ENCODE measurements at places on chromosomes 6 and 20.
A peak's percentile ranks its signal among the peaks of the same experiment; 100 is the strongest.

GRCh38 chr6:112349958-112350357 is 2.8 kb downstream of the RFPL4B start:
- DNase-seq: no peak

DNA sequence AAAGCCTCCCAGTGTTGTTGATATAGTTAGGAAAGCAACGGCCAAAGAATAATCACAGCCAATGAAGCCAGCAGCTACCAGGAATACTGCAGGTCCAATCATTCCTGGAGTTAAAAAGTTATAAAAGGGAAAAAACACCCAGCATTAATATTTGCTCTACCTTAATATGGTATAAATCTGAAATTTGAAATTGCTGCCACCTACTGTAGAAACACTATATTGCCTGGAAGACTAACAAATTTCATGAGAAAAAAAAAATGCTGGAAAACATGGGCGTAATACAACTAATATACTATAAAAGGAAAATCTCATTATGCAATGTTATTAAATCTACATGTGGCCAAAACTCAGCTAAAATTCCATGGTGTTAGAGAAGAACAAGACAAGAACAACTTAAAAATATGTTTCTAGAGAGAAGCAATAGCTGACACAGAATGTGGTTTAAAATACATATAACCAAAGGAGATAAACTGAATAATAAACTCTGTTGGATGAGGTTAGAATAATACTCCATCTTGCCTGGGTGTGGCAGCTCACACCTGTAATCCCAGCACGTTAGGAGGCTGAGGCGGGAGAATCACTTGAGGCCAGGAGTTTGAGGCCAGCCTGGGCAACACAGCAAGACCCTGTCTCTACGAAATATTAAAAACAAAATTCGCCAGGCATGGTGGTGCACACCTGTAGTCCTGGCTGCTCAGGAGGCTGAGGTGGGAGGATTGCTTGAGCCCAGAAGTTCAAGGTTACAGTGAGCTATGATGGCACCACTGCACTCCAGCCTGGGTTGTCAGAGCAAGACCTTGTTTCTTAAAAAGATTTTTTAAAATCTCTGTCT is 43.1 kb downstream of the SLC17A5 start:
- DNase-seq: peak; percentile 26

- no peak for DNase-seq
Measured at GRCh38 chr20:41018153-41018552, 10.5 kb upstream of the TOP1 start.

GRCh38 chr6:92468066-92468465 is 951.3 kb downstream of the EPHA7 start:
- no peak for DNase-seq

- DNase-seq: no peak
Measured at GRCh38 chr6:167980911-167981580, 16.4 kb upstream of the KIF25 start.

DNA sequence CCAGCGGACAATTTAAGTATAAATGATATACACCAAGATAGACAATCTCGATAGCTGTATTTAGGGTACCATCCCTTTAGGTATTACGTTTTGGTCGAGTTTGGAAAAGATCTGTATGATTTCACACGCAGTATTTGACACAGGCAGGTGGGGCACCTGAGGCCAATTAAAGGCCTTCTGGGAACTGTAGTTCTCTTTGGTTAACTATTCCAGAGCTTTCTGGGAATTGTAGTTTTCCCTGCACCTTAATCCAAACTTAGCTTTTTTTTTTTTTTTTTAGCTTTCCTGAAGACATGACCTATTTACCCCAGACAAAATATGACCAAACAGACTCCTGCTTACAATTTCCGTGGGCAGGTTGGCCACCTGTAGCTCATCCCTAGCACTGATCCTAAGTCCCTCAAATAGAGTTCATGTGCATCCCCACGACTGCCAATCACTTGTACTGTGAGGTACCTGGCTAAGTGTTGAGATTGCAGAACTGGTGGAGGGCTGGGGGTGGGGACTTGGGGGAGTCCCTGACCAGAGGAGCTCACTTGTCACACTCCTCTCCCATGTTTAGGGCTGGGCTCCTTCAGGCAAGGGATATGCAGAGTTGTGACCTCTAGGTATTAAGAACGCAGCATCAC is 999 bp upstream of the EHMT2 start:
- no peak for DNase-seq

GRCh38 chr6:38996676-38997075 is 51.9 kb upstream of the GLP1R start:
- no peak for DNase-seq

DNA sequence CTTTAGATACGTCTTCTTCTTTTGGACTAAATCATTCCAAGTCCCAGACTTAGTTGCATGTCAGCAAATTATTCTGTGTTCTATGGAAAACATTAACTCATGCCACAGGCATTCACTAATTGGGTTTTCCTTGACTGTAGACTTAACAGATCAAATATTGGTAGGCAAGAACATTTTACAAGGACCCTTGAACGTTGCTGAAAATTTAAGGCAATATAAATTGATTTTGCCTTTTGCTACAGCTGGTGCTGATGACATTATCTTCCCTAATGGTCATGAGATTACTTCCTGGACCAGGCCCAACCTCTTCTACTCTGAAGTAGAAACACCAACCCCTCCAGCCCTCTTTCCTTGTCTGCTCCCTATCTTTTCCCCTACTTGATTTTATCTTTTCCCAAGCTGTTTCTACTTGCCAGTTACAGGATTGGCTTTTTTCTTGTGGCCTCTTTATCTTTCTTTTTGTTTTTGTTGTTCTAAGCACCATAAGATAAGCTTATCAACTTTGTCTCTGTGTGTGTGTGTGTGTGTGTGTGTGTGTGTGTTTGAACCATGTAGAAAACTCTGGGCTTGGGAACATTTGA is 514.0 kb upstream of the SOX4 start:
- DNase-seq: peak; percentile 28

- no peak for DNase-seq
Measured at GRCh38 chr6:110621061-110621460, 144.6 kb upstream of the SLC22A16 start.

DNA sequence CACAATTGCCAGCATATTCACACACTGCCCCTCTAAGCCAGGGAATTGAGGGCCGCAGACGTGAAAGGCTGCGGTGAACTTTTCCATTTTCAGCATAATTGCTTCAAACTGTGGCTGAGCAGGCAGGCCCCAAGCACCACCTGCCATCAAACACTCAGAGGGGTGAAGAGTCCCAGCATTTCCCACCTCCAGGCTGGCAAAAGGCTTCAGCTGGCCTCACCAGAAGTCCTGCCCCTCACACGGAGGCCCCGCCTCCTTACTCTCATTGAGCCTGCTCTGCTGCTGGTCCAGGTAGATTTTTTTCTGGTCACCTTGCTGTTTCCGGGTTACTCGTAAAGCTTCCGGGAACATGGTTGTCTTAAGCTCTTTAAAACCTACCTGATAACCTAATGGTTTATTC is 52.0 kb upstream of the PRELID3B start:
- no peak for DNase-seq

DNA sequence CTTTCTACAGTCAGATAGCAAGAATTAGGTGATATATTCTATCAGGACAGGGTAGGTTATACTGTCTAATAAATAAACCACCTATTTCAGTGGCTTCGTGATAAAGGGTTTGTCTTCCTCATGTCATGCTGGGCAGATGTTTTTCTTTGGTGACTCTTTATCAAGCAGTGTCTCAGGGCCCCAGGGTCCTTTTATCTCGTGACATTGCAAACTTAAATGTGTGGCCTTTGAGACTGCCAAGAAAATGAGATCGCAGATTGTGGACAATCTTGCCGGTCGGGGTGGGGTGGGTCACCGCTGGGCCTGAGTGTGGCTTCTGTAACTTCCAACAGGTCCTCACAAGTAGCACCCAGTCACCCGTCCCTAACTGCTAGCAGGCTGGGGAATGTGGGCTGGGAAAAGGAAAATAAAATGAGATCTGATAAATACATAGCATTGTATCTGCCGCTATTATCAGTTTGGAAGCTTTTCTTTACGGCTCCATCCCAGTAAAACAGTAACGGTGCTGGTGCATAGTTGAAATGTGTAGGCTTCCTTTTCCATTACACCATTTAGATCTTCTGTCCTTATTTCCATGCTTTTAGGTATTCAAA is 50.5 kb upstream of the BMP6 start:
- DNase-seq: no peak

DNA sequence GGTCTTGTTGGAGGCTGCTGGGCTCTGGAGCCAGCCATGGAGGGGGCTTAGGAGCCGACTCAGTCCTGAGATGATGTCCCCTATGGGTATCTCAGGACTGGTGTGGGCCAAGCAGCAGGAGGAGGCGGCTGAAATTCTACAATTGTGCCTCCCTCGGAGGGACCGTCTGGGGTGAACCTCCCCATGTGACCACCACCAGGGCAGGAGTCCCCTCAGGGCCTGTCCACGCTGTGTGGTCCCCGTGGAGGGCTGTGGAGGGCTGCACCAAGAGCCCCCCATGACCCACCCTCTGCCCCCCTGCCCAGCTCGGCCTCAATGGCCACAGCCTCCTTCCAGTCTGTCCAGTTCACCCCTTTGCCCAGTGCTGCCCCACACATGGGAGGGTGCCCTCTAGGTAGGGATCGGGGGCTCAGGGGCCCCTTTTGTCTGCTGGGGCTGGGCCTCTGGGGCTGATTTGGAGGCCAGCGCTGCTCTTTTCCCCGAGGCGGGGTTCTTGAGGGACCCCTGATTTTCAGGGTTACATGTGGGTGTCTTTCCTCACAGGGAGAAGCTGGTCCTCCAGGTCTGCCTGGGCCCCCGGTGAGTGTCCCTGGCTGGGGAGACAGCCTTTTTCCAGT is 1.2 kb downstream of the COL9A3 start:
- DNase-seq: no peak

- no peak for DNase-seq
Measured at GRCh38 chr6:166898910-166899309, 57.4 kb downstream of the RNASET2 start.

- DNase-seq: no peak
Measured at GRCh38 chr6:168193816-168194721, 115.1 kb upstream of the FRMD1 start.

DNA sequence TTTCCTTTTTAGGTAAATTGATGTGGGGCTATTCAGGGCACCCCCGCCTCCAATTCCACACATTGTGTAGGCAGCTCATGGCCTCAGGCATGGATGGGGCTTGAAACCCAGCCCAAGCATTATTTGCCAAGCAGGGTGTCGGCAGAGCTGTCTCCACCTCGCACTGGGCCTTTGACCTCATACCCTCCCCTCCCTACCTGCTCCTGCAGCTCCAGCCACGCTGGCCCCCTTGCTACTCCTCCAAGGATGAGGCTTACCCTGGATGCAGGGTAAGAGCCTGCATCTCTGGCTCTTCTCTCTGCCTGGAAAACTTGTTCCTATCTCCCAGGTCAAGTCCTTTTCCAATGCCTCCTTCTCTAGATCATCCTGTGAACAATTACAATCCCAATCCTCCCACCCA is 232.6 kb downstream of the SOD2 start:
- DNase-seq: no peak

GRCh38 chr6:24358219-24358821 is 461 bp upstream of the DCDC2 start:
- DNase-seq: no peak

DNA sequence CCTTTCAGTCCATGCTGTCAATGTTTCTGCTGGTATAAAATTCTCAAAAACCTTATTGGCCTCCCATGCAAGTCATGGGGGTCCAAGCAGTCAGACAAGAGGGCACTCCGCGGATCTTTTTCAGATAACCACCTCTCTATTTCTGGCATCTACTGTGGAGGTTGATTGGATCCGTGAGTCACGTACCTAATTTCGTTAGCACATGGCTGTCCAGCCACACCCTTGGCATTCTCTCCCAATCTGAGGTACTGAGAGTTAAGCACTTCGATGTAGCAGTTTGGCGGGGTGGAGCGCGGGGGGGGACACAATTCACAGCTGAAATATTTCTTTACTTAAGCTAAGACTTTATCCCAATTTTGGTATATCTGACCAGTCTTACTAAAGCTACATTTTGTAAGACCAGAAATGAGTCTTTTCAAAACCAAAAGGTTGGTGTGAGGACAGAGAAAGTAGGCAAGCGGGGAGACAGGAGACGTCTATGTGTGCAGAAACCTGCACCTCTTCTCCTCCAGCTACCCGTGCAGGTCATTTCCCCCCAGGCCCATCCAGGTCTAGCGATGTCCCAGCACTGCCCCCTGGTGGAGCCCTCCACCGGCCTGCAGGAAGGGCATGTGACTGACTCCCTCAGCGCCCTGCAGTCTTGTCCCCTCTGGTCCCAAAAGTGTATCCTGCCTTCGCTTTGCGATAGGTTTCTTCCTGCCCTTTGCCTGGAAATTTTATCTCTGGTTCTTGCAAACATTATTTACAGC is 113.1 kb downstream of the ADAT2 start:
- DNase-seq: no peak
